ENCODE measurements at places on chromosomes 3 and 15.

DNA sequence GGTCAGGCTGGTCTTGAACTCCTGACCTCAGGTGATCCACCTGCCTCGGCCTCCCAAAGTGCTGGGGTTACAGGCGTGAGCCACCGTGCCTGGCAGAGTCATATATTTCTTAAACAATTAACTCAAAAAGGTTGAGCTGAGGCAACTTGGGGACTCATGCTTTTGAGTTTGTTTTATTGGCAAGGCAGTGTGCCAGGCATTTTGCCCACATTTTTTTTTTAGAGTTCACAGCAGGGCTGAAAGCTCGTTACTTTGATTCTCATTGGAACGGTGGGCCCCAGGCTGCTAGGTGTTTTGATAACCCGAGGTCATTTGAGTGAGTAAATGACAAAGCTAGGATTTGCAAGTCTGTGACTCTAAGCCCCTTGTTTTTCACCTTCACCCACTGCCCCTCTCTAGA lies 76.2 kb downstream of the CCK start:
- H3K4me1 ChIP-seq, result no peaks in the 10 kb centered on the region
- peak; percentile 74 for DNase-seq
- no peak overlapping the region for H3K4me3 ChIP-seq
- H3K27ac ChIP-seq, result peak overlapping the region; percentile 14

GRCh38 chr15:58962662-58963565 lies 24.5 kb upstream of the RNF111 start:
- no peaks in the 10 kb centered on the region for H3K36me3 ChIP-seq
- H3K4me1 ChIP-seq, result no peaks in the 10 kb centered on the region
- no peaks in the 10 kb centered on the region for H3K27me3 ChIP-seq
- H3K27ac ChIP-seq, result no peak overlapping the region
- no peak overlapping the region for H3K4me3 ChIP-seq
- no peak for DNase-seq

DNA sequence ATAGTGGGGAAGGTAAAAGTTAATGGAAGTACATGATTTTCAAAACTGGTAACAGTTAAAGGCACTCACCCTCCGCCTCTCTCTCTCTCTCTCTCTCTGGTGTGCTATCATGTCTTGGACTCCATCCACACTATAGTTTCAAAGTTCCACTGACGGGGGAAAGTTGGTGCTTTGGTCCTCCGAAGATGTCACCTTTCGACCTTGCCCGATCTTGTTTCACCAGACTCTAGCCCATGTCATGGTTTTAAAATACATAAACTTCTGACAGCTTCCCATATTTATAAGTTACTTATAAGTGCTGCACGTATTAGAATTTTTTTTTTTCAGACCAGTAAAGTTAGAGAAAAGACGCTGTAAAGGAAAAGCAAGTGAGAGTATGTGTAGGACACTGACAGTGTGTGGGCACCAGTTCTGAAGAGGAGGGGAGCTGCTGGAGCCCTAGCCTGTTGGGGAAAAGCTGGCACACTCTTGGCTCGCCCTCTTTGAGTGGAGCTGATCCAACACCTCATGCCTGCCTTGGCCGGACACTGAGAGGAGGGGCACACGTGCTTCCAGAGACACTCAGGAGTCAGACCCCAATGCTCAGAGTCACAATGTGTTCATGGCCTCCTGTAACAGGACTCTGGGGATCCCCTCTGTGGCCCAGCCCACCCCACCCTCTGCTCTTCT lies 200.5 kb upstream of the TPM1 start:
- H3K27me3 ChIP-seq, result no peaks in the 10 kb centered on the region
- H3K27ac ChIP-seq, result no peak overlapping the region
- H3K4me3 ChIP-seq, result no peak overlapping the region
- H3K4me1 ChIP-seq, result no peaks in the 10 kb centered on the region

DNA sequence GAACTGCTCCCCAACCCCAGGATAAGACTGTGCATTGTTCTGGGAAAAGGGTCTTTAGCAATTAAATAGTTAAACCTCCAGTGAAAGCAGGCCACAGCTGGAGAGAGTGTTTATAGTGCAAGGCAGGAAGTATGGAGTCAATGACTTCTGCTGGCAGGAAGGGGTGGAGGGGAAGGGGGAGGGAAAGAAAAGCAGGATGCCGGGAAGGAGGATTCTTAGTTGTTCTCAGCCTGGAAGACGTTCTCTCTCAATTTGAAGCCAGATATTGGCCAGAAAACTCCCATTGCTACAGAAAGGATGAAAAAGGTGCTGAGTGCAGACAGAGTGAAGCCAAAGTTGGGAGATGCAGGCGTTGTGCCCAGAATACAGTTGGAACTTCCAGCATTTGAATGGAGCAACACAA lies 35.7 kb upstream of the ACTL6A start:
- no peaks in the 10 kb centered on the region for H3K4me1 ChIP-seq
- H3K27ac ChIP-seq, result peak overlapping the region; percentile 1
- no peak for DNase-seq
- no peak overlapping the region for H3K4me3 ChIP-seq
- H3K27me3 ChIP-seq, result no peaks in the 10 kb centered on the region
- H3K36me3 ChIP-seq, result no peaks in the 10 kb centered on the region
